ENCODE measurements at places on chromosomes 7 and 10.

- no peak for DNase-seq
Observed at GRCh38 chr10:127942811-127943210, 35.9 kb downstream of the PTPRE start.

DNA sequence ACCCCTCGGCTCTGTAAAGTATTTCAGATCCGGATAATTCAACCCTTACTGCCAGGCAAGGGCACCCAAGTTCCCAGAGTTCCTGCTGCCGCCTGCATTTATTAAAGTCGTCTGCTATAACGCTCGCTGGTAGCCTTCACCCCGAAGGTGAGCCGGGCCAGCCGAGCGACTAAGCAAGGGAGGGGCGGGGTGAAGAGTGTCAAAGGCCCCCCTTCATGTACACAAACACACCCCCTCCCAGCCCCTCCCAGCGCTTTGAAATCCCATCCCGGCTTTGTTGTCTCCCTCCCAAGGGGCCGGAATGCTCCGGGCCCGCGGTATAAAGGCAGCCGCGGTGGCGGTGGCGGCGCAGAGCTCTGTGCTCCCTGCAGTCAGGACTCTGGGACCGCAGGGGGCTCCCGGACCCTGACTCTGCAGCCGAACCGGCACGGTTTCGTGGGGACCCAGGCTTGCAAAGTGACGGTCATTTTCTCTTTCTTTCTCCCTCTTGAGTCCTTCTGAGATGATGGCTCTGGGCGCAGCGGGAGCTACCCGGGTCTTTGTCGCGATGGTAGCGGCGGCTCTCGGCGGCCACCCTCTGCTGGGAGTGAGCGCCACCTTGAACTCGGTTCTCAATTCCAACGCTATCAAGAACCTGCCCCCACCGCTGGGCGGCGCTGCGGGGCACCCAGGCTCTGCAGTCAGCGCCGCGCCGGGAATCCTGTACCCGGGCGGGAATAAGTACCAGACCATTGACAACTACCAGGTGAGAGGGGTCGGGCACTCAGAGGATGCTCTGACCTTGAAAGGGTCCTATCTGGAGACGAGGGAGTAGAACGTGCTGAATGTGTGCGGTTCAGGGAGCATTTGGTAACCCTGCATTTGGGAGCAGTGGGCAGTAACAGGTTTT lies at the start of gene DKK1:
Gene DKK1, plus strand, starts transcription at position 349 of the 889 bp plus-strand sequence. Its CDS starts 154 bp downstream, at position 503.
- DNase-seq = no peak

GRCh38 chr10:90621577-90621976 lies 236.3 kb downstream of the HTR7 start:
- no peak for DNase-seq

- no peak for DNase-seq
Observed at GRCh38 chr10:79360499-79361342, 13.5 kb downstream of the PPIF start.

GRCh38 chr7:91165846-91166230 lies 98.4 kb upstream of the FZD1 start:
- no peak for DNase-seq

DNA sequence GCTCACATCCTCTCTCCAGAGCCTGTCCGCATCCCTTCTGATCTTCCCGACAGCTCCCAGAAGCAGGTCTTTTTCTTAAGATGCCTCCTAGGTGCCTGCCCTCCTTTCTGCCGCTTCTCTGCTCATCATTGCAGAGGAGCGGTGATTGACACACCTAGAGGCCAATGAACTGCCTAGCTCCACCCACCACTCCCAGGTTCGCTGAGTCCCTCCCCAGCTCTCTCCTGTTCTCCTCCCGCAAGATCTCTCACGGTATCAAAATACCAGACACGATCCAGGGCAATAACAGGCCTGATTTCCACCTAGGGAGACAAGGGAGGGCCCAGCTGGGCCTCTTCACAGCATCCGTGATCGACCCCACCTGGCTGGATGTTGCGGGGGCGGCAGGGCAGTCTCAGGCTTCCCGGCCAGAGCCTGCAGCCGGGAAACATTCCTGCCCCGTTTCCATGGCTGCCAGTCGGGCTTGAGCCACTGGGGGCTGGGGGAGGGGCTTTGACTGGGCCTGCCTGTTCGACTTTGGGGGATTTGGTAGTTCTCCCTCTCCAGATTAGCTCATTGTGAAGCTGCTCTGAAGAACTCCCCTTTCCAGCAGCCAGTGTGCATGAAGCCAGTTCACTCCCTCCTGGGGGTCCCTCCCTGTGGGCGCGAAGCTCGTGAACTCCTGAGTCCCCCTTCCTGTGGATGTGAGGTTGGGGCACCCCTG lies 373.5 kb downstream of the RPS24 start:
- DNase-seq = peak; percentile 9

GRCh38 chr7:30470163-30470770 lies 8.3 kb downstream of the NOD1 start:
- no peak for DNase-seq

GRCh38 chr10:91590142-91590903 lies 42.5 kb downstream of the PPP1R3C start:
- no peak for DNase-seq

DNA sequence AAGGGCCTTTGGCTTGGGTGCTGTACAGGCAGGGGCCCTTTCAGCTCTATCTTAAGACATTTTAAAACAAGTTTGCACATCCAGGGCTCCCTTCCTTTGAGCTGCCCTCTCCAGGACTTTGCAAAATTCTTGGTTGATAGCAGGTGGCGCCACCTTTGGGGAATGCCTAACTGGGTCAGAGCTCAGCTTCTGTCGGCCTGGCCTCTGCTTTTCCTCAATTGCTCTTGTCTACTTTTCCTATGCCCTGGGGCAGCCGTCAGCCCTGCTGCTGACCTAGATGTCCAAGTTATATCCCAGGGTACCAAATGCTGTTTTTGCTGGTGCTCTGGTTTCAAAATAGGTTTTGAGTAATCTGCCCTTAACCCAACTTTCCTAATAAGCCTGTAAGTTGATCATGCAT lies 65.8 kb downstream of the APBB1IP start:
- DNase-seq = no peak

GRCh38 chr7:31735991-31736982 lies 49.3 kb downstream of the PPP1R17 start:
- peak; percentile 47 for DNase-seq

- DNase-seq = peak; percentile 21
Observed at GRCh38 chr10:94279835-94280709, 82.7 kb downstream of the NOC3L start.

DNA sequence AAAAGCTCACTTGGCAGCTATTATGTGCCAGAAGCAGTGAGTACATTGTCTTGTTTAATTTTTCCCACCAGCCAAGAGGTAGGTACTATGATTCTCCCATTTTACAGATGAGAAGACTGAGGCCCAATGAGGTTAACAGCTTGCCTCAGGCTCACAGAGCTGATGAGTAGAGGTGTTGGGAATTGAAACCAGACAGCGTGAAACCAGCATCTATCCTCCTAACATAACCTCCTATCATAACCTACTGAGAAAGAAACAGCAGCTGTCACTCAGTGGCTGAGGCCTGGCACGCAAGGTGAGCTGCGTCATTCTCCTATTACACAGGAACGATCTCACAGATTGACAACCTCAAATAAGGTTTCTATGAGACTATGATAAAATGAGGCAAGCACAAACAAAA lies 6.2 kb downstream of the PYROXD2 start:
- DNase-seq = no peak

- no peak for DNase-seq
Observed at GRCh38 chr7:142602756-142603155, 146.5 kb upstream of the PRSS1 start.

GRCh38 chr10:133307776-133308420 lies 774 bp downstream of the TUBGCP2 start:
- no peak for DNase-seq

DNA sequence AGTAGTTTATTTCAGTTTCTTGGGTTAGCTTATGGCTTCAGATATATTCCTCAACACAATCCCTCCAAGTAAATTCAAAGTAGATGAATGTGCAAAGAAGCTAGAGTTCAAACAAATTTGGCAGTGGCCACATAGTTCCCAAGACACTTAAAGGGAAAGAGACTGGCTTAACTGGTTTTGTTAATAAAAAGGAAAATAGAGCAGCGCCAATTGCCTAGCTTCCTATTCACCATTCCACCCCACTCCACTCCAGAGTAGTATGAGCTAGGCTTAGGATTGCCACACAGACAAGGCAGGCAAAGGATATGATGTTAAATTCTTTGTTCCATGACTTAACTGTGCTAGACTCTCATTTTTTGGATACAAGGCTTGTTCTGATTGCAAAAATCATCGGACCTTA lies 2.0 kb downstream of the XRCC2 start:
- no peak for DNase-seq

GRCh38 chr10:128046953-128047290 lies 79.3 kb downstream of the MKI67 start:
- DNase-seq = no peak

GRCh38 chr7:158676171-158676840 lies 28.3 kb downstream of the NCAPG2 start:
- no peak for DNase-seq

GRCh38 chr7:132580277-132580676 lies 4.0 kb upstream of the PLXNA4 start:
- no peak for DNase-seq

DNA sequence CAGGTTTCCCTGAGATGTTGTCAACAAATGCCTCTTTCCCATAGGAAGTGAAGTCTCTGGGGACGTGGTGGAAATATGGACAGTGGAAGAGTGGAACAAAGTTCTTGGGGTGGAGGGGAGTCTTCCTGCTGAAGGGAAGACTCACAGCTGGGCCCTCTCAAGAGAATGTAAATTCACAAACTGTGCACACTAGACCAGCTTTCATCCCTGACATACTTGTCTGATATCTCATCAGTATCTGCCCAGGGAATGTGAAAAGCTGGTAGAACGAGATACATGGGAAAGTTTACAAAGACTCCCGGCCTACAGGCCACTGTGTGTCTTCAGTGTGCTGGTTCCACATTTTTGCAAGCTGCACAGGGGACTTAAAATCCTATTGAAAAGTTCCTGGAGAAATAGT lies 16.7 kb upstream of the CCDC3 start:
- DNase-seq = no peak

DNA sequence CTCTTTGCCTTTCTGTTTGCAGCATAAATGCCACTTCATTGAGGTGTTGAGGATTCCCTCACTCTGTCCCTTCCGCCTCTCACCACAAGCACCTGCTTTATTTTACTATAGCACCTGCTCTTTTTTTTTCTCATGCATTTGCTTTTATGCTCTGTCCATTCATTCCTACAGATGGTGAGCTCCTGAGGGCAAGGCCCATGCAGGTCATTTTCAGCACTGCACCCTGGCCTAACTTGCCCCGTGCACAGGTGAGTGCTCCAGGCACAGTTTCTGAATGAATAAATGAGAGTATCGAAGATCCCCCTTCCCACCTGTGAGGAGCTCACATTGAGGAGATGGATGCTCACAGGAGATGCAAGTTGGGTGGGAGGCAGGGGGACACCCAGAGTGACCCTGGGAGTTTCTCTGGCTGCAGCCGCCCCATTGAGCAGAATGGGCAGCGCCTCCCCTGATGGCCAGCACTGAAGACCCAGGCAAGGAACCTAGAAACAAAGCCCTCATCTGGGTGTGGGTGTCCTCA lies 1.2 kb upstream of the AKR1E2 start:
- DNase-seq = no peak

DNA sequence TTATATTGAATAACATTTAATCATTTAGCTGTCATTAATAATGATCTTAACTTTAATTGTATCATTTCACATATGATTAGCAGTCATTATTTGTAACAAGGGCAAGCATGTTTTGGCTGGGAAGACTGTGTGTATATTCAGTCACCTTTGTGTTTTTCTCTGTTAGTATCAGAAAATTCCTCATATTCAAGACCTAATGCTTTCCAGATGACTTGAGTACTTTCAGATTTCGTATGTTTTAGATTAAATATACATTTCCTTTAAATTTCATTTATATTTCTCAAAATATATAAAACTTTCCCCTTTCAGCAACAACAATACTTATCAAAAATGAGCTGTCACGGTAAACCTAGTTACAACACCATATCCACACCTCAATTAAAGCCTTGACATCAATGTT lies 6.3 kb upstream of the CACNA2D1 start:
- no peak for DNase-seq

DNA sequence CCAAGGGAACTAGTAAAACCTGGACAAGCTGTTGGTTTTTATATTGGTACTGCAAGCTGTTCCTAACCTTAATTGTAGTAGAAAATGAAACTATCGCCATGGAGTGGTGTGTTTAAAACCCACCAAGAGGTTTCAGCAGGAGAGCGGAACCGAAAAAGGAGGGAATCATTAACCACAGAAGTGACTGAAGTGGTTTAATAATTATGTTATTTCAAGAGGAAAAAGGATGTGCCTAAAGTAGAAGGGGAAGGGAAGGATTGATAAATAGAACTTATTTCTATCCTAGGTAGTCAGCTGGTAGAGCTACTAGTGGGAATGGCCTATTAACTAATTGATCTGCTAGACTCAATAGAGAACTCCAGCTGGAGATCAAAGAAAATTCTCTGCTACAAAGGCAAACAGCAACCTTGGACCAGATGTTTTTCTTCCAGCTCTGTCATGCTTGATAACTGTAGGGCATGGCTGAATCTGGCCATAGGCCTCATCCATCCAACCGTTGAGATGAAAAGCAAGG lies 91.8 kb downstream of the BAMBI start:
- no peak for DNase-seq

DNA sequence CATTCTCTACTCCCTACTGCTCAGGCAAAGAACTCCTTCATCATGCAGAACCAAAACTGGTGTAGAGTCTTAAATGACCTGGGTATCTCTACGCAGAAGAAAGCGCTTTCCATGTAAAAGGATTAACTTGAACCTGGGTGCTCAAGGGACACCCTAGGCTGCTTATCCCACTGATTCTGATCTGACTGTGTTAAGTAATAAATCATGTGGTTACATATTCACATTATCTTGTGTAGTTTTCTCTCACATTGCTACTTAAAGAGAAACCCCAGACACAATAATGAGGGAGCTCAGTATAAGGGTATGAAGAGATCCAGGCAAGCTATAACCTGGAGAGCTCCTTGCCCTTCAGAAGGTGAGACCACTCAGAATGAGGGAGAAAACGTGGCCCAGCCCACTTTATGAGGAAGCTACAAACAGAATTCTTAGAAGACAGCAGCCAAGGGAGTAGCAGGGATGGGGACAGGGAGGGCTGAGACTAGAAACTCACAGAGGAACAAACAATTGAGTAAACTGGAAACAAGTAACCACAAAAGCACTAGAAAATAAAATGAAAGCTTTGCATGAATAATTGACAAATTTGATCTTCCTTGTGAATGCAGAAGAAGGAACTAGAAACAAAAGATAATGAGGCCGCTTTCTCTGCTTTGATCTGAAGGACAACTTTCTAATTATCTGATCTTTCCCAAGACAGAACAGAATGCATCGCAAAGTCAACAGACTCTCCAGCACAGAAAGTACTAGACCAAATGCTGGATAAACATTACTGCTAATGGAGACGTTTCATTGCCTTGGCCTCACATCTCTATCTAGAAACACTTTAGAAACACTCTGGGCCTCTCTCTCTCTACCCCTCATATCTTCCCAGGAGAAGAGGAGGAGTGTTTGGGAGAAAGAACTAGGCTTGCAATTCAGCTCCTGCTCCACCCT lies 76.1 kb downstream of the LRRC17 start:
- no peak for DNase-seq

GRCh38 chr7:126685018-126685573 lies 567.6 kb downstream of the GRM8 start:
- no peak for DNase-seq

Data from NCI-H2107 (cell line).